ENCODE measurements at places on chromosomes 4 and X.

- no peak for DNase-seq
Observed at GRCh38 chr4:16067515-16067914, 16.3 kb downstream of the PROM1 start.

GRCh38 chr4:189121336-189121735, 819.3 kb upstream of the FRG1 start:
- no peak for DNase-seq

GRCh38 chrX:42846741-42847140, 68.8 kb upstream of the PPP1R2C start:
- DNase-seq = no peak

DNA sequence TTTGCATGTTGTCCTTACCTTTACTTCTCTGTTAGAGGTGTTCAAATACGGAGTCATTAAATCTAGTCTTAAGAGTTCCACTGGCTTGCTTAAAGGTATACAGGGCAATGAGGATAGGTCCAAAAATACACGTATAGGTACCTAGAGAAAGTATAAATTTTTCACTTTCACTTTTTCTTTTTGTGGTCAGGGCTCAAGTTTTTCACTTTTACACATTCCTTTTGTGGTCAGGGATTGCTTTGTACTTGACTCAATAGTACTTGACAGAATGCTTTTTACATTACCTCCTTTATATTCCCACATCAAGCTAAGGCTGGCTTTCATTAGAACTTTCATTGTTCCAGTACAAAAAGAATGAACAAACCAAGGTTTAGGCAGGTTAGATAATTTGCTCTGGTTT, 21.7 kb downstream of the TMEM184C start:
- peak; percentile 54 for DNase-seq

DNA sequence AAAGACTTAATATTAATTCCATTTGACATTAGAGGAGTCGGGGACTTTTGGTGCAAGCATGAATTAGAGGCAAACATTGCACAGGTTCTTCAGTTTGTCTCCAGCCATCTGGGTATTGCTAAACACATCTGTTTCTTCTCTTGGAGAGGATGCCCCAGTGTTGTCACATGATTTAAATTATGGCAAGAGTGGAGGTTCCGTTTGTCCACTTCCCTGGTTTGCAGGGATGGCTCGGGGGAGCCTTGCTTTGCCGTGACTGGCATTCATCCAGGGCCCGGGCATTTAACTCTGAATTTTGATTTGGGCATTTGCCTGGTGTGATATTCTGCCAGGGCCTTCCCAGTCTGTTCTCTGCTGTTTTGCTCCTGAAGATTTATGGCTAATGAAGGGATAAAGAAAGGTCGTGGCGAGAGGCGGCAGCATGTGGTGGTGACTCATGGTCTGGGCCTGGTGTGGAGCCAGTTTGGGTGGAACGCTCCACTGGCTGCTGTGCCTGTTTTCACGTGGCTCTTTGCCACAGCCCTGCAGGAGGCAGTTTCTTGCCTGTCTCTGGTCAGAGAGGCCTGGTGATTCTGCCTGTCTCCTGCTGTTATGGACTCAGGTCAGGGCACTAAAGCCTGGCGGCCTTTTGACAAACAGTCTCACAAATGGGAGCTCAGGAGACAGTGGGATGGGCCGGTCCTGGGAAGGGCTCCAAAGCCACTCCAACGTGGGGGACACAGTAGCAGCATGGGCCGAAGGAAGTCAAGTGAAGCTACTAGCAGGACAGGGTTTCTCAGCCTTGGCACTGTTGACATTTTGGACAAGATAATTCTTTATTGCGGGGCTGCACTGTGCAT, 99.4 kb upstream of the PGRMC2 start:
- peak; percentile 98 for DNase-seq

DNA sequence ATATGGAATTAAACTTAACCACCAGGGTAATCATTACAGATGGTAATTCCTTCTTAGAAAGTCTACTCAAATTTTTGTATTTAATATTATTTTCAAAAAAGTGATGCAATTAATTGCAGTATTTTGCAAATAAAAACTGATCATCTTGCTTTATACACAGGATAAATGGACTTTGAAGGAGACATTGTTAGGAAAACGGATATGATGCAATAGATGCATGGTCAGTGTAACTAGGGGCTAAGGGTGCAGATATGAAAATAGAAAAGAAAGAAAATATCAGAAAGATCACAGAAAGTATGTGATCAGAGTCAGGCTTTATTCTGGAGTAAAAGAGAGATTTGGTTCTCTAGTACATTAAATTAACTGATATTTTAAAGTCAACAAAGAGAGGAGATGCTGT, 401.7 kb downstream of the TLL1 start:
- no peak for DNase-seq

DNA sequence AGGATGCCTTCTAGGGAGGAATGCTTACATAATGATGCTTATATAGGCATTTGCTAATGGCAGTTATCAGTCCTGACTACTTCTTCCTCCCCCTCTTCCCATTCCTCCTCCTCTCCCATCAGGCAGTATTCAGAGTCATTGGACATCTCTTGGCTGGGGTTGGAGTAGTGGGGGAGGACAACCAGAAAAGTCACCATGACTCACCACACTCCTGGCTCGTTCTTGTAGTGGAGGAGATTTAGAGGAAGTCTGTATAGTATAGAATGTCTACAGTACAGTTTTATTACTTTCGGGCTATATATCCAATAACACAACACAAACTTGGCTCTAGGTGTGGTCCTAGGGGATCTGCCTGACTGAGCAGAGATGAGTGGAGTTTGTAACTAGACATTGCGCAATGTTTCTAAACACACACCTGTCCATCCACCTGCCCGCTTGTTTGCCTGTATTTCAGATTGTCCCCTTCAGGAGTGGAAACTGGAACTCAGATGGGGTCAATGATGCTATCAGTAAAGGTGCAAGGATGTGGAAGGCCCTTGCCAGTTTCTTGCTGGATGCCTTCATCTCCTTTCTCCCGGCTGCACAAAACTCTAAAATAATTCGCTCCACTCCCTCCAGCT, 27.9 kb upstream of the KIAA1210 start:
- peak; percentile 31 for DNase-seq

All from astrocyte of the spinal cord (primary cell).